ENCODE measurements at places on chromosomes 5 and 9. TPM values are rescaled to one million over a fixed set of nuclear protein-coding genes. Genes with fewer than 3 reads are reported as not detected.

Gene BTNL8
- 0.47 TPM for total RNA-seq

Gene GRPEL2
- 18.6 TPM for total RNA-seq

Gene SLC25A2
- 0.35 TPM for total RNA-seq

Gene GABRP
- 1.7 TPM for total RNA-seq

Gene DDX4
- not detected for total RNA-seq

Gene LCP2
- 11.1 TPM for total RNA-seq

Gene TIGD6
- 5.3 TPM for total RNA-seq

Gene PTGES
- 9.1 TPM for total RNA-seq

Gene CATSPER3
- 0.58 TPM for total RNA-seq

Gene TAF11L5
- total RNA-seq, result not detected

Gene SH3TC2
- total RNA-seq, result 1.8 TPM

Gene LYRM7
- 9.8 TPM for total RNA-seq

Gene LVRN
- total RNA-seq, result 2.6 TPM

Gene FAM170A
- not detected for total RNA-seq

Gene DIPK1B
- total RNA-seq, result 39.6 TPM

Gene F2R
- total RNA-seq, result 50.2 TPM

Gene DRD1
- not detected for total RNA-seq

Gene PNPLA7
- 4.3 TPM for total RNA-seq

Gene TTC39B
- total RNA-seq, result 17.5 TPM

Gene SNCB
- 0.12 TPM for total RNA-seq

Gene SHB
- total RNA-seq, result 21.2 TPM

Gene ZNF483
- total RNA-seq, result 14.8 TPM

Gene SOX30
- 0.06 TPM for total RNA-seq

Gene DOK3
- 11.3 TPM for total RNA-seq

Gene ZNF366
- 4.4 TPM for total RNA-seq

Gene IL3
- total RNA-seq, result not detected

Gene PCDHB3
- 5.3 TPM for total RNA-seq

Gene SNCAIP
- 34.0 TPM for total RNA-seq

Gene PCDHGB5
- total RNA-seq, result 14.1 TPM

Gene DAB2
- total RNA-seq, result 101 TPM

Gene OSTF1
- total RNA-seq, result 21.3 TPM

Gene ANKRD20A1
- 0.88 TPM for total RNA-seq

Gene JAKMIP2
- total RNA-seq, result 2.9 TPM

Gene AHRR
- total RNA-seq, result 6.4 TPM

Gene HIGD2A
- 138 TPM for total RNA-seq

Gene TCERG1
- 69.2 TPM for total RNA-seq

Gene CDX1
- total RNA-seq, result 0.18 TPM

Gene SCGB3A2
- 0.93 TPM for total RNA-seq

Gene RLN1
- total RNA-seq, result 0.64 TPM

Gene PCDHGB2
- 8.8 TPM for total RNA-seq

Gene SH3PXD2B
- 16.2 TPM for total RNA-seq

Gene ADAMTS12
- total RNA-seq, result 26.5 TPM

Gene ANKRD34B
- 0.18 TPM for total RNA-seq

Gene SLCO6A1
- total RNA-seq, result not detected

Gene ATP10B
- total RNA-seq, result 0.47 TPM

Gene PDE6A
- 0.06 TPM for total RNA-seq

Gene CCNJL
- total RNA-seq, result 4.5 TPM

Gene C5orf58
- total RNA-seq, result not detected

Gene CNTFR
- 19.5 TPM for total RNA-seq

Gene MRPL36
- total RNA-seq, result 24.2 TPM

Gene RGS7BP
- total RNA-seq, result 9.8 TPM

Gene PCDHB11
- 8.5 TPM for total RNA-seq
